IMR-90 (cell line): ENCODE measurements at places on chromosomes 7 and 10. TPM values are rescaled to one million over a fixed set of nuclear protein-coding genes. Genes with fewer than 3 reads are reported as not detected.
A peak's percentile ranks its signal among the peaks of the same experiment; 100 is the strongest.

GRCh38 chr7:45089341-45089891, 647 bp upstream of the NACAD start:
- H3K27ac ChIP-seq, result no peak overlapping the region
- peaks cover 5% of the 10 kb centered on the region; the same call in 1 of the 2 replicates for H3K36me3 ChIP-seq
- peak; percentile 48 for DNase-seq
- H3K4me3 ChIP-seq, result peak overlapping the region; percentile 62
- H3K27me3 ChIP-seq, result no peaks in the 10 kb centered on the region

GRCh38 chr7:48962821-48963505, 38.6 kb downstream of the CDC14C start:
- H3K4me1 ChIP-seq, result no peaks in the 10 kb centered on the region
- DNase-seq, result no peak
- H3K4me3 ChIP-seq, result no peak overlapping the region
- H3K27ac ChIP-seq, result no peak overlapping the region
- H3K27me3 ChIP-seq, result no peaks in the 10 kb centered on the region

CHAT gene
- not detected in 2 replicates for total RNA-seq

GRCh38 chr7:64869912-64870562, 33.0 kb upstream of the ZNF273 start:
- no peak overlapping the region for H3K27ac ChIP-seq
- H3K4me3 ChIP-seq, result no peak overlapping the region
- H3K4me1 ChIP-seq, result no peaks in the 10 kb centered on the region

GRCh38 chr7:109901926-109902325, 1189.0 kb upstream of the LRRN3 start:
- no peaks in the 10 kb centered on the region for H3K4me1 ChIP-seq
- H3K27me3 ChIP-seq, result no peaks in the 10 kb centered on the region
- DNase-seq, result peak; percentile 25

GRCh38 chr7:93949423-93949822, 27.9 kb downstream of the GNG11 start:
- DNase-seq, result peak; percentile 90
- peaks cover 15% of the 10 kb centered on the region for H3K4me1 ChIP-seq
- H3K27me3 ChIP-seq, result no peaks in the 10 kb centered on the region
- no peak overlapping the region for H3K27ac ChIP-seq
- no peaks in the 10 kb centered on the region for H3K36me3 ChIP-seq

DNA sequence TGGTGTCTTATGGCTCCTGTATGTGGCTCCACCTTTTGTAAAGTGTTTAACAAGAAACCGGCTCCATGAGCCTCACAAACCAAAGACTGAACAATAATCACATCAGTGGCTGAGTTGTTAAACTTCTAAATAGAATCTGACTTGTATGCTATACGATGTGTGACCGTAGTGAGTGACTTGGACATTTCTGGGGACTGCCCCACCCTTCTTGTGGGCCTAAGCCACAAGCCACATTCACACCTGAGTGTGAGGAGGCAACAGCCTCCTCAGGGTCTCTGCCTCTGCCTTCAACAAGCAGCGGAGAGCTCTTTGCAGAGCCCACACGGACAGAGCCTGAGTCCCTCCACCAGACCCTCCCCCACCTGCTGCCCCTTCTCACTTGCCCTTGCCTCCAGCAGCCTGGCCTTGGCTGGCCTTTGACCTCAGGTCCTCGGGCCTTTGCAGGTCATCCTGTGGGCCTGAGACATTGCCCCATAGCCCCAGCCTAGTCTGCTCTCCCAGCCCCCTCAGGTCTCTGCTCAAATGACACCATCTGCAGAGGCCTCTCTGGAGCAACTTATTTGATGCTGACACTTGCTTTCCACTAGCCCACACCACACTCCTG, 156.8 kb upstream of the TNS3 start:
- DNase-seq, result no peak
- H3K27me3 ChIP-seq, result no peaks in the 10 kb centered on the region
- H3K4me3 ChIP-seq, result no peak overlapping the region
- peaks cover 8% of the 10 kb centered on the region for H3K4me1 ChIP-seq

GRCh38 chr10:3668966-3669330, 116.1 kb downstream of the KLF6 start:
- peaks cover 2% of the 10 kb centered on the region; the same call in 1 of the 2 replicates for H3K4me1 ChIP-seq
- no peak for DNase-seq
- H3K4me3 ChIP-seq, result no peak overlapping the region
- no peaks in the 10 kb centered on the region for H3K27me3 ChIP-seq
- no peaks in the 10 kb centered on the region for H3K36me3 ChIP-seq

DNA sequence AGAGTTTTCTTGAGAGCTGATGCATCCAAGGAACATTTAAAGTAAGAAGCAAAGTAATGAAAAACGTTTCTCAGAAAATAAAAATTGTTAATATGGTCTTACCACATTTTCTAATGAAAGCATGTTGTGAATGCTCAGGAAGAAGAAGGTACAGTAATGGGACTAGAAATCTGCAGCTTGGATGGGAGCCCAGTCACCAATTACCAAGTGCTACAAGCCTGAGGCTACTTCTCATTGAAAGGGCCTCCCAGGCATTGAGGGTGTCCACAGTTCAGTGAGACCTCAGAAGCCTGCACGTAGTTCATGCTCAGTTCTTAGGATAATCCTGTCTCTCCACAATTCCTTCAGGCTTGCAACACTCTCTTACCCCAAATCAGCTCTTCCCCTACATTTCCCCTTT, 17.6 kb downstream of the PTN start:
- no peak for DNase-seq
- H3K4me1 ChIP-seq, result peaks cover 8% of the 10 kb centered on the region
- H3K4me3 ChIP-seq, result no peak overlapping the region
- no peaks in the 10 kb centered on the region for H3K36me3 ChIP-seq

DNA sequence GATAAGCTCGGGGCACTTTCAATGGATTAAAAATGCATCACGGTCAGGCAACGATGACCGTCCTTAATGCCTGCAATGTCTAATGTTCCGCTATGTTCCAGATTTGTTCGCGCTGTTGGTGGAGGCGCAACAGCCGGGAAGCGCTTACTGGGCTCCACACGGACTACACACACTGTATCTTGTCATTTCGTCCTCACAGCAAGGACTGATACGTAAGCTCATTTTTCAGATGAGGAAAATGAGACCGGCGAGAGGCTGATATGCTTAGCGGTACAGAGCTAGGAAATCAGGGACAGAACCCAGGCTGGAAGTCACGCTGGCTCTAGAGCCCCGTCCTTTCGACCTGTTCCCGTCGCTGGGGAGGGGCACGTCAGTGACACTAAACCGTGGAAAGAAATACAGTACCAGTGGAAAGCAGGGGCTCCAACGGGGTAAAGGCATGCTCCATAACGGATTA, 670 bp downstream of the TPK1 start:
- H3K27me3 ChIP-seq, result no peaks in the 10 kb centered on the region
- H3K4me1 ChIP-seq, result no peaks in the 10 kb centered on the region
- peak overlapping the region; percentile 43 for H3K4me3 ChIP-seq
- no peaks in the 10 kb centered on the region for H3K36me3 ChIP-seq
- no peak overlapping the region for H3K27ac ChIP-seq

- no peak overlapping the region for H3K4me3 ChIP-seq
- no peaks in the 10 kb centered on the region for H3K4me1 ChIP-seq
- no peak for DNase-seq
These were observed 40.7 kb downstream of the JAKMIP3 start for GRCh38 chr10:132106431-132106830.

HYAL4 gene
- not detected in 2 replicates for total RNA-seq

DNA sequence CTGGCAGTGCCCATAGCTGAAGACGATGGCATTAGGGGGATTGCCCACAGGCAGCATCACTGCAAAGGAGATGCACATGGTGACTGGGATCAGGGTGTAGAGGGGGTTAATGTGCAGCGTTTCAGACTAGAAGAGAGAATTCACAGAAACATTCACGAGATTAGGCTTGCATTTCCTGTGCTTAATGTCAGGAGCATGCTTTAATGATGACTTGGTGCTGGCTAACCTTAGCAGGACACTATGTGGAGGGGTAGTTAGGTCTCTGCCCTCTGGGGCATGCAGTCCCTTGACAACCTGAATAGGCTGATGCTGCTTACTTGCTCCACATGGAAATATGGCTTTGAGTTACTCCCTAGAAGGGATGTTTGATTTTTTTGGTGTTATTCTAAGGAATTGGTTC, 21.8 kb downstream of the STMP1 start:
- no peak overlapping the region; the same call in 1 of the 2 replicates for H3K27ac ChIP-seq
- peaks cover 5% of the 10 kb centered on the region for H3K36me3 ChIP-seq
- DNase-seq, result peak; percentile 49

PSD gene
- 1.4 and 2.0 TPM in 2 replicates for total RNA-seq

HOXA9 gene
- total RNA-seq, result 0.18 and 0.28 TPM in 2 replicates

- no peak for DNase-seq
- H3K4me1 ChIP-seq, result peaks cover 6% of the 10 kb centered on the region
- H3K27me3 ChIP-seq, result peaks cover 9% of the 10 kb centered on the region
- H3K4me3 ChIP-seq, result no peak overlapping the region
- no peaks in the 10 kb centered on the region for H3K36me3 ChIP-seq
These were observed 28.8 kb upstream of the MYH16 start for GRCh38 chr7:99243751-99244337.

- no peak for DNase-seq
- H3K27ac ChIP-seq, result no peak overlapping the region
- no peak overlapping the region for H3K4me3 ChIP-seq
- H3K36me3 ChIP-seq, result no peaks in the 10 kb centered on the region
These were observed 9.6 kb upstream of the EIF3A start for GRCh38 chr10:119090026-119090795.

DNA sequence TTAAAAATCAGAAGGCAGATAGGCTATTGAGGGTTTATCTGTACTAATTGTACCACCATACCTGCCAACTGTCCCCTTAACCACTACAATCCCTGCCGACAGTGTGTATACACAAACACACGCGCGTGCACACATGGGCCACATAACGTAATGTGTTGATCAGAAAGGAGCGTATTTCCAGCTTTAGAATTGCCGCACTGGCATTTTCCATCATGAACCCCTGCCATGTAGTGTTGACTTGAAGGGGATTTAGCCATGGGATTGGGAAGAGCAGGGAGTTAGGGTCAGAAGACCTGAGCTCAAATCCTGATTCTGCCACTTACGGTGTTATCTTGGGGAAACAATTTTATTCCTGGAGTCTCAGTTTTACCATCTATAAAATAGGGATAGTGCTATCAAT, 158.9 kb downstream of the TCF7L2 start:
- H3K4me3 ChIP-seq, result no peak overlapping the region
- peaks cover 7% of the 10 kb centered on the region for H3K4me1 ChIP-seq
- no peaks in the 10 kb centered on the region for H3K27me3 ChIP-seq
- no peak for DNase-seq
- H3K27ac ChIP-seq, result no peak overlapping the region

AKR1C1 gene
- total RNA-seq, result 3.6 and 5.0 TPM in 2 replicates

DNA sequence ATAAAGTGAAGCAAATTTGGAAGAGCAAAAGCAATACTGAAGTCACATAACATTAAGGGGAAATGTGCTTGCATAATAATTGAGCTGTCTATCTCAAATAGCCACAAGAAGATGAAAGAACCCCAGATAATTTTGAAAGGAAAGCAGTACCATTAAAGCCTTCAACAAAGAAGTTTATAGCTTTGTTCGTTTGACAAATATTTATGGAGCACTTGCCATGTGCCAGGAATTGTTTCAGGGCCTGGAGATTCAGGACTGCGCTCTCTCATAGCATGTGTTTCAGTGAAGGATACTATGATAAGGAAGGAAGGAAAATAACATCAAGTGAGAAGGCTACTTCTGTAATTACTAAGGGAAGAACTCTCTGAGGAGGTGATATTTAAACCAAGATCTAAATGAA, 212.3 kb upstream of the CSTF2T start:
- no peaks in the 10 kb centered on the region for H3K27me3 ChIP-seq
- H3K27ac ChIP-seq, result no peak overlapping the region
- DNase-seq, result no peak
- H3K36me3 ChIP-seq, result no peaks in the 10 kb centered on the region
- H3K4me3 ChIP-seq, result no peak overlapping the region

CNPY1 gene
- total RNA-seq, result not detected in 2 replicates

SFTPA1 gene
- not detected in 2 replicates for total RNA-seq

DNA sequence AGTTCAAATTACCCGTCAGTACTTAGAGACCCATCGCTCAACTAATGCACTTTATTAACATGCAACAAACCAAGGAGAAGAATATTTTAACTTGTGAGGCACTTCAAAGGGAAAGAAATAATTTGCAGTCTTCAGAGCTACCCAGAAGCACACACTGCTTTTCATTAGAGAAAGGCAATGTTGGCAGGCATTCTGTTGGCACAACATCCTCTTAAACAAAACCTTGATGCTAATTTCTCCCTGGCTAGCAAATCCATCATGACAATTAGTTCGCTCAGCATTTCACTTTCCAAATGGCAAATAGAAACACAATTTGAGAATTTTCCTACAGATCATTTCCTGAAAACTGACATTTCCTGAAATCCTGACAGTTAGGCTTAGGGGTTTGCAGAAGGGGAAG, 155.6 kb upstream of the FAM13C start:
- no peaks in the 10 kb centered on the region for H3K4me1 ChIP-seq
- H3K36me3 ChIP-seq, result no peaks in the 10 kb centered on the region
- H3K4me3 ChIP-seq, result no peak overlapping the region
- no peak overlapping the region for H3K27ac ChIP-seq
- peaks cover 2% of the 10 kb centered on the region; the same call in 1 of the 2 replicates for H3K27me3 ChIP-seq

DNA sequence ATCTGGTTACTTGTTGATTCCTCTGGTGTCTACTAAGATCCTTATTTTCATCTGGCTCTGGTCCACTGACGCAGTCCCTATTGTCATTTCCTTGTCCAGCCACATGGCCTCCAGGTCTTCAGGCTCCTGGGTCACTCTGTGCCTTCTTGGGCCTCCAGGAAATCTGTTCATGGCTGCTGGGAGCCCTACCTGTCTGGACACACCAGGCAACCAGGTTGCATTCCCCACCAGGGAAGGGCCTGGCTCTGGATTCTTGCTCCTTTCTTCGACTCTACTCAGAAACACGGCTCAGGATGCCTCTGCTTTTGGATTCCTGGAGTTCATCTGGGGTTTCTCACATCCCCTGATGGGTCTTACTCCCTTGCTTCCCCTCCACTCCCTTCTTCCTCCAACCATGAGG, 8.0 kb upstream of the PPIF start:
- H3K4me3 ChIP-seq, result no peak overlapping the region
- 0 out of 2 replicates have a peak, but pooled peaks cover 3% of the 10 kb centered on the region for H3K4me1 ChIP-seq
- no peaks in the 10 kb centered on the region for H3K36me3 ChIP-seq
- no peak overlapping the region for H3K27ac ChIP-seq
- no peaks in the 10 kb centered on the region for H3K27me3 ChIP-seq

HOXA7 gene
- total RNA-seq, result under 0.01 and 0.18 TPM in 2 replicates

GRCh38 chr7:81081616-81082015, 162.8 kb upstream of the SEMA3C start:
- H3K27ac ChIP-seq, result no peak overlapping the region
- no peak overlapping the region for H3K4me3 ChIP-seq
- H3K36me3 ChIP-seq, result no peaks in the 10 kb centered on the region
- no peaks in the 10 kb centered on the region for H3K4me1 ChIP-seq

- no peak overlapping the region for H3K4me3 ChIP-seq
- no peak overlapping the region for H3K27ac ChIP-seq
- no peak for DNase-seq
- H3K4me1 ChIP-seq, result no peaks in the 10 kb centered on the region
These were observed 760.0 kb upstream of the SORCS1 start for GRCh38 chr10:107924458-107924857.

CUZD1 gene
- 0.36 and 0.56 TPM in 2 replicates for total RNA-seq

IGF2BP3 gene
- 59.3 and 94.2 TPM in 2 replicates for total RNA-seq

SPRN gene
- 0.28 and 0.36 TPM in 2 replicates for total RNA-seq
